NCI-H446 (cell line): ENCODE measurements at places on chromosomes 6 and 20.

DNA sequence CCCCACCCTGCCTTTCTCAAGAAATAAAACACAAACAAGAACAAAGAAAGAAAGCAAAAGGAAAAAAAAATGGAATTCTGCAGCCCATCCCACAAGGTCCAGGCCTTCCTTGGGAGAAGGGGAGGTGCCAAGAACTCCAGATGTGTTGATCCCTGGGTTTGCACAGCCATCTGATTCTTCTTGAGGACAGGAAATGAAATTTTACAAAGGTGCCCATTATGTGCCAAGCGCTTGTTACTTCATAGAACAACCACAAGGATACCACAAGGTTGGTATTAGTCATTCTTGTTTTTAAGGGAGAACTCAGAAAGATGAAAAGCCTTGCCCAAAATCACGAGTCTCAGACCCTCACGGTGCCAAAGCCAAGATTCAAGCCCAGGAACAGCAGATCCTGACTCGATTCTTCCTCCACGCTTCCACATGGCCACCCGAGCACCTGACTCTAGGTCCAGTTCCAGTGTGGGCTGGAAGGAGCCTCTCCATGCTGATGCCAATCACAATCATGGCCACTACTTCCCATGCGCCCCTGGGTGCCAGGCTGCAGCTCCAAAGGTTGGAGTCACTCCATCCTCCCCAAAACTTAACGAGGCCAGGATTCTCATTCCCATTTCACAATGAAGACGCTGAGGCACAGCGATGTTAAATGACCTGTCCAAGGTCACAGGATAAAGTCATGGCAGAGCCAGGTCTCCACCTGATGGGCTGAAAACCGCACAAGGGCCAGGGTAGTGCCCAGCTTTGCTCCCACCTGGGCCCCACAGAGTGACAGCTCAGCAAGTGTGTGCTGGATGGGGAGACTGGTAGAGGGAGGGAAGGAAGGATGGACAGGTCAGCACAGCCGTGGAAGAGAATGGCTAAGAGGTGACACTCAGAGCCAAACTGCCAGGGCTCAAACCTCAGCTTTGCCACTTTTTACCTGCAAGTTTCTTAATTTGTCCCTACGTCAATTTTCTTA is 66.7 kb upstream of the TOP1 start:
- DNase-seq = no peak

- DNase-seq = no peak
Observed at GRCh38 chr20:13283869-13284829, 63.1 kb downstream of the ISM1 start.

DNA sequence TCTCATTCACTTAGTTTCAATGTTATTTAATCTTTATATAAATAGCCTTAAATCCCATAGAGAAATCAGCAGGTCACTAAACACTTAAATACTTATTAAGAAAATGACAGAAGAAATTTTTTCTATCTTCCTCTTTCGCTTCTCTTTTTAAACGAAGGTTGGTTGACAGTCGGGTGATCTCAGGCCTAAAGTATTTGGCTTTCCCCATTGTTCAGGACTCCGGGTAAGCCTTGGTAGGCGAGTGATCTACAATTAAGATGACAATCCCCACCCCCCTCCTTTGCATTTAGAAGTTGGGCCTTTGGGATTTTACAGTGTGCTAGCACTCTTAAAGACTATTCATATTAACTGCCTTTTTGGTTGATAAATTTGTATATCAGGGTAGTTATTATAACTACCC is 19.7 kb upstream of the UTRN start:
- no peak for DNase-seq

DNA sequence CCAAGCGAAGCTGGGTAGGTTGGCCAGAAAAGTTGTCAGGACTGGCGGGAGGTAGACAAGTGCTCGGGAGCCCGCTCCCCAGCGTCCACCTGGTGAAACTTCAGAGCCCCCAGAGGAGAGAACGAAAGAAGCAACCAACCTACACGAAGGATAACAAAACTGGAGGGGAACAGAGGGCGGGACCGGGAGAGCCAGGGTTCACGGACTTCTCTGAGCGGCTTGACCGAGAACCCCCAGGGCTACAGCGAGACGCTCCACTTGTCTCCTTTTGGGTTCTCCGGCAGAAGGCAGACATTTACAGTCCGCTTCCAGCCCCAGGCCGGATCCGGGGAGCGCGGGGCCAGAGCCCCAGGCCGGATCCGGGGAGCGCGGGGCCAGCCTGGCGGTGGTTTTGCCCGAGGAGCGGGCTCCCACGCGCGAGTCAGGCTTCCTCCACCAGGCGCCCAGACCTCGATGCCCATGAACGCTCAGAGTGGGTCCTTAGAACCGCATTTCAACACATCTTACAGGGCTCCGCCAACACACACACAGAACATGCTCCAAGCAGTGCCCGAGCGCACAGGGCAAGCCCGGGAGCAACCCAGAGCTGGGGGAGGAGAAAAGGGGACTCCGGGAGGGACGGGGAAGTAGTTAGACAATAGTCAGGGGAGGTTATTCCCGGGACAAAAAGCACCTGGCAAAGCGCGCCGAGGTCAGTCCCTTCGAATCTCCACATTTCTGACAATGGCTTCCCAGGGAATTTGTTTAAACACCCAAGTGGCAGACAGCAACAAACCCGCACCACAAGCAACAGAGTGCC is 1.1 kb downstream of the PTPRK start:
- peak; percentile 68 for DNase-seq

DNA sequence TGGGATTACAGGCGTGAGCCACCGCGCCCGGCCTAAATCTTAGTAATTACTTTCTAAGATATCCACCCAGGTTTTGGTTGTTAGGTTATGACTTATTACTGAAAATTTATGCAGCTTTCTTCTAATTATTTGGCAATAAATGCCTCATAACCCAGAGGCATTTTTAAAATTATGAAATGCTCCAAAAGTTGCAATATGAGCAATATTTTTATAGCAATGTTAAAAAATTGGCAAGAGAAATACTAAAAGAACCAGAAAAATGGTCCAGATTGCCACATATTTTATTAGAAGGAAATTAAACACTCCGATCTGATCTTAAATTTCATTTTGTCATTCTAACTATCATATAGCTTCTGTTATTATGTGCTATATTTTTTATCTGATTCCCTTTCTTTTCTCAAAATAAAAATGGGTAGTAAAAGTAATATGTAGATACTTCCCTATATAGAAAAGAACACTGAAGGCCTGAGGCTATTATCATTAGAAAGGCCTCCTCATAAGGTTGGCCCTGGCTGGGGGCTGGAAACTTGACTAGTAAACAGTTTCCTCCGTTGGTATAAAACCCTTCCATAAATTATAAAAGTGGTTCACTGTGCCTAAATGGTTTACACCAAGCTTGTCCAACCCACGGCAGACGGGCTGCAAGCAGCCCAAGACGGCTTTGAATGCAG is 22.1 kb downstream of the BLOC1S5 start:
- no peak for DNase-seq

DNA sequence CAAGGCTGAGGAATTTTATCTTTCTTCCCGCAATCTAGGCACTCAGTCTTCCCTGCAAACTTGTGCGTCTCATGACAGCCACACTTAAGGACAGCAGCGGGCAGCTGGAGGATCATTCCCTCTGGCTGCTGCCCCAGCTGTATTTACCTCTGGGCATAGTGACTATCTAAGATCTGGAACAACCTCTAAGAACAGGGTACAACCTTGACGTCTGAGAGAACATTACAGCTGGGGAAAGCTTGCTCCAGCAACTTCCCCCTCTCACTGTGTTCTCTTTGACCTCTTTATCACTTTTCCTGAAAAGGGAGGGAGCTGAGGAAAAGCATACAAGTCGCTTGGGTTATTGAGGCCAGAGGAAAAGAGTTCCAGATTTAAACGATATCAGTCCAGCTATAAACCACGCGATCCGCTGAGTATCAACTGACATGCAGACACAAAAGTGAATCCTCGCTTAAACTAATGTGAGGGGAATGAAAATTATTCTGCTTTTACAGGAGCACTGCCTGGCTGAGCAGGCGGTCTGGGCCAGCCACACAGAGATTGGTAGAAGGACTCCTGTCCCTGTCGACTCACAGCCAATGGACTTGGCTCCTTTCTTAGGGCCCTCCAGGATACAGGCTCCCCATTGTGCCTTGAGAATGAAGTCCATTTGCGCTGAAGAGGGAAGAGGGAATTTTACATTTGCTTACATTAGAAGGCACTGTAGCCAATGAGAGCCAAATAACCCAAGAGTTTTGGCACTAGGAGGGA is 153.3 kb downstream of the QRSL1 start:
- DNase-seq = no peak

DNA sequence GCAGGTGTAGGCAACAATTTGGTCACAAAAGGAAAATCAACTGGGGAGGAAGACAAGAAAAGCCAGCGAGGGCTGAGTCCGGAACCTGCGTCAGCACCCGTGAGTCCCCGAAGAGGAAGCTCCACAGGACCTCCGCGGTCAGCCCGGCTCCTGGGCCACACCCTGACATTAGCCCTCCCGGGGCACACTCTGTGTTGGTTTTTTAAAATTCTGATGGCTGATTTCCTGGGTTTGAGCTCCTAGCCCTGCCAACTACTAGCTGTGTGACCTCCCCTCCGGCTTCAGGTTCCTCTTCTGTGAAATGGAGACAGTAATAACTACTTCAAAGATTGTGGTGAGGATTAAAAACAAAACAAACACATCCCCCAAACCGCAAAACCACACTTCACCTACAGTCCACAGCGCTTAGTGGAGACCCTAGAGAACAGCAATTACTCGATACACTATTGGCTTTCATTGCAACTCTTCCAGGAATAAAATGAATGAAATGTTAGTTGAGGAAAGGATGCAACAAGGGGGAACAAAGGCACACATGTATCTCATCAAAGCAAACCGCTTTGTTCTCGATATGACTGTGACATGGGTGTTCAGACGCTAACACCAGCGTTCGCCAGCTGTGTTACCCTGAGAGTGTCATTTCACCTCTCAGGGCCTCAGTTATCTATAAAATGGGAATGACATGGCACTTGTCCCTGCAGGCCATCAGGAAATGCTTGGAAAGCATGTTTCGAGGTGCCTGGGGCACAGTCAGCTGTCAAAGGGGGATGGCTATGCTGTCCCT is 985 bp downstream of the ZBP1 start:
- no peak for DNase-seq

- no peak for DNase-seq
Observed at GRCh38 chr20:3731944-3732326, 550 bp upstream of the HSPA12B start.

- DNase-seq = no peak
Observed at GRCh38 chr20:51541189-51542032, 1.1 kb downstream of the NFATC2 start.

GRCh38 chr20:35387334-35387733 is 24.4 kb downstream of the UQCC1 start:
- DNase-seq = no peak
